Stimulated activated CD4-positive, alpha-beta T cell treated with anti-CD3 and anti-CD28 coated beads, Interleukin-4, amount 100 ng/mL, for 1 hour (primary cell): ENCODE measurements at places on chromosomes 16 and 17.
A peak's percentile ranks its signal among the peaks of the same experiment; 100 is the strongest.

DNA sequence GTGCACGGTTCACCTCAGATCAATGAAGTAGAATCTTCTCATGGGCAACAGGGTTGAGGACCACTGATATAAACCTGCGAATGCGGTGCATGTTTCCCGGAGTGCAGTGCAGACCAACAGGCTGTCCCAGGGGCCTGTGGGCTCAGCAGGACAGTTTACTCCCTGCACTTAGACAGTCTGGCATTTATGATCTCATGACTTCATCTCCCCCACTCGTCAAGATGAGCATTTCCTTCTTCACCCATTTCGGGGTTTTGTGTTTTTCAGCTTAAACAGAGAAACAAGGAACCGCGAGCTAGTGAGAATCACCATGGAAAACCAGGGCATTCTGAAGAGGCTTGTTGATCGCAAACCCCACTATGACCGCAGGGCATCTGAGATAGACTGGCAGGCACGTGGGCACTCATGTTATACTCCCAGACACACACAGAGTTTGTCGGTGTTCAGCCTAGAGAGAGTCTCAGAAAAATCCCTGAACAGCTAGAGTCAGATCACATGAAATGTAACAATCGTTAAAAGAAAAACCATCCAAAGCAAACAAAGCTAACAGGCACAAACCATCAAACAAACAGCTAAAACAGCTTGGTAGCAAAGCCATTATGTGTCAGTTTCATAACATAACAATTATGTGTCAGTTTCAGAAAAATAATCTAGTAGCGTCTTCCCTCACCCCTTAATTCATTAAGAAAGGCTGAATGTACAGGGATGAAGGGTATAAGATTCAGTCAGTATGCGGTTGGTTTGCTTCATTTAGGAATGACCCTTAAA is 2.9 kb downstream of the CFAP97D1 start:
- no peak for DNase-seq

GRCh38 chr17:73470316-73470826 is 158.6 kb upstream of the CDC42EP4 start:
- no peak for DNase-seq

- DNase-seq = no peak
Measured at GRCh38 chr17:47180337-47180736, 8.8 kb downstream of the CDC27 start.

- DNase-seq = no peak
Measured at GRCh38 chr17:50629902-50630301, 4.8 kb upstream of the ABCC3 start.

- DNase-seq = no peak
Measured at GRCh38 chr17:76314392-76315227, 6.5 kb upstream of the QRICH2 start.

GRCh38 chr17:3679531-3680126 is 11.0 kb downstream of the EMC6 start:
- DNase-seq = no peak

DNA sequence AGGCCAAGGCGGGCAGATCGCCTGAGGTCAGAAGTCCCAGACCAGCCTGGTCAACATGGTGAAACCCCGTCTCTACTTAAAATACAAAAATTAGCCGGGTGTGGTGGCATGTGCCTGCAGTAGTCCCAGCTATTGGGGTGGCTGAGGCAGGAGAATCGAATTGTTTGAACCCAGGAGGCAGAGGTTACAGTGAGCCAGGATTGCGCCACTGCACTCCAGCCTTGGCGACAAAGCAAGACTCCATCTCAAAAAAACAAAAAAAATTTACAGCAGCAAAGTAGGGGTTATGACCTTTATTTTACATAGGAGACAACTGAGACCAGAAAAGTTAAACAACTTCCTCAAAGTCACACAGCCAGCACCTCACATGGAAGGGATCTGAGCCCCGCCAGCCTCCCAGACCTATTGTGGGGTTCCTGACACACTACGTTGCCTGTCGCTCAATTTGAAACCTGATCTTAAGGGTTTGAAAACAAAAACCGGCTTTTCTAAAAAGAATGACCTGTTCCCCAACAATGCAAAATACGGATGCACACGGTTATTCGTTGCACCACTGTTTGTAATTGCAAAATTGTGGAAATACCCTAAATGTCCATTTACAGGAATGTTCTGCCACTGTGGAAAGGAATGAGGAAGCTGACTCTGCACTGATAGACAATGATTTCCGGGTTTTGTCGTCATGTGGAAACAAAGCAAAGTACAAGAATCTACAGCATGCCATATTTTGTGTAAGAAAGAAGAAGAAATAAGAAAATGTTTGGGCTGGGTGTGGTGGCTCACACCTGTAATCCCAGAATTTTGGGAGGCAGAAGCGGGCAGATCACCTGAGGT is 77.2 kb downstream of the CNGB1 start:
- no peak for DNase-seq

GRCh38 chr17:44345454-44346026 is 438 bp downstream of the GRN start:
- peak; percentile 27 for DNase-seq

DNA sequence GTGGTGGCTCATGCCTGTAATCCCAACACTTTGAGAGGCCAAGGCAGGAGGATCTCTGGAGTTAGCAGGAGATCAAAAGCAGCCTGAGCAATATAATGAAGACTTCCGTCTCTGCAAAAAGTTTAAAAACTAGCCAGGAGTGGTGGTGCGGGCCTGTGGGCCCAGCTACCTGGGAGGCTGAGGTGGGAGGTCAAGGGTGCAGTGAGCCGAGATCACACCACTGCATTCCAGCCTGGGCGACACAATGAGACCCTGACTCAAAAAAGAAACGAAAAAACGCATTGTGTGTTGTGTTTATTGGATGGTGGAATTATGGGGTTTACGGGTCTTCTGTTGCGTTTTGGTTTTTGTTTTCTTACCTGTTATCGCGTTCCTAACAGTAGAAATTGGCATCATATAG is 863 bp upstream of the DDX19A start:
- no peak for DNase-seq

DNA sequence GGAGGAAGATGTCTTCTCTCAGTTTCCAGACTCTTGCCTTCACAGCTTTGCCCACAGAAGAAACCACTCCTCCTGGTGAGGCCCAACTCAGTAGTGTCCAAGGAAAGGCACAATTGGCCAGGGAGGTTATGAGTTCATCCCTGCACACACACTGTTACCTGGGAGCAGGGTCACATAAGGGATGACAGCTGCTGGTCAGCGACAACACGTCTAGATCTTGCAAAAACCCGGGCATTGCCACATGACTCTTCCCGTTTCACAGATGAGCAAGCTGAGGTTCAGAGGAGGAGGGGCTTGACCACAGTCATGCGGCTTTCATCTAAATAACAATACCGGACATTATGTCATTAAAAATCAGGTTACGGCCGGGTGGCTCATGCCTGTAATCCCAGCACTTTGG is 186.0 kb downstream of the COPRS start:
- DNase-seq = no peak

DNA sequence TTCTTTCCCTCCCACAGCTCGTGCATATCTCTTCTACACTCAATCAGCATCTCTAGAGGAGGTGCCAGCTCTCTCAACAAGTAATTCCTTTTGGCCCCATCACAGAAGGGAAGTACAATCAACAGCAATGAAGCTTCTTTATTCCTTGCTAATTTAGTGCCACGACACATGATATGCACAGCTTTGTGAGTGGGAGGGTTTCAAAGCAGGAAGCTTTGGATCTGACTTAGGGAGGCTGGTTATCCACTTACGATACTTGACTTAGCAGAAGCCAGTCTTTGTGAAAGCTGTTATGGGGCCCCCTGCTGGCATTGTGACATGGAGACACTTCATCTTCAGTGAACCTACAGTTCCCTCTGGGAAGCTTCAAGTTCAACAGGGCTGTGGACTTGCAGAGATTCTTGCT is 81.0 kb downstream of the TMEM100 start:
- peak; percentile 25 for DNase-seq

DNA sequence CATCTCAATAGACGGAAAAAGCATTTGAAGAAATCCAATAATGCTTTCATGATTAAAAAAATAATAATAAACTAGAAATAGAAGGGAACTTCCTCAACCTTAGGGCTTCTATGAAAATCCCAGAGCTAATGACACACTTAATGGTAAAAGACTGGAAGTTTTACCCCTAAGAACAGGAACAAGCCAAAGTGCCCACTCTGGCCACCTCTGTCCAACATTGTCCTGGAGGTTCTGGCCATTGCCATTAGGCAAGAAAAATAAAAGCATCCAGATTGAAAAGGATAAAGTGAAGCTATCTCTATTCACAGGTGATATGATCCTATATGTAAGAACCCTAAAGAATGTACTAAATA is 2.5 kb upstream of the LITAF start:
- no peak for DNase-seq
